ENCODE measurements at places on chromosomes 6 and 20.

GRCh38 chr6:89048985-89049384 lies 31.6 kb upstream of the PNRC1 start:
- peak; percentile 34 for DNase-seq

DNA sequence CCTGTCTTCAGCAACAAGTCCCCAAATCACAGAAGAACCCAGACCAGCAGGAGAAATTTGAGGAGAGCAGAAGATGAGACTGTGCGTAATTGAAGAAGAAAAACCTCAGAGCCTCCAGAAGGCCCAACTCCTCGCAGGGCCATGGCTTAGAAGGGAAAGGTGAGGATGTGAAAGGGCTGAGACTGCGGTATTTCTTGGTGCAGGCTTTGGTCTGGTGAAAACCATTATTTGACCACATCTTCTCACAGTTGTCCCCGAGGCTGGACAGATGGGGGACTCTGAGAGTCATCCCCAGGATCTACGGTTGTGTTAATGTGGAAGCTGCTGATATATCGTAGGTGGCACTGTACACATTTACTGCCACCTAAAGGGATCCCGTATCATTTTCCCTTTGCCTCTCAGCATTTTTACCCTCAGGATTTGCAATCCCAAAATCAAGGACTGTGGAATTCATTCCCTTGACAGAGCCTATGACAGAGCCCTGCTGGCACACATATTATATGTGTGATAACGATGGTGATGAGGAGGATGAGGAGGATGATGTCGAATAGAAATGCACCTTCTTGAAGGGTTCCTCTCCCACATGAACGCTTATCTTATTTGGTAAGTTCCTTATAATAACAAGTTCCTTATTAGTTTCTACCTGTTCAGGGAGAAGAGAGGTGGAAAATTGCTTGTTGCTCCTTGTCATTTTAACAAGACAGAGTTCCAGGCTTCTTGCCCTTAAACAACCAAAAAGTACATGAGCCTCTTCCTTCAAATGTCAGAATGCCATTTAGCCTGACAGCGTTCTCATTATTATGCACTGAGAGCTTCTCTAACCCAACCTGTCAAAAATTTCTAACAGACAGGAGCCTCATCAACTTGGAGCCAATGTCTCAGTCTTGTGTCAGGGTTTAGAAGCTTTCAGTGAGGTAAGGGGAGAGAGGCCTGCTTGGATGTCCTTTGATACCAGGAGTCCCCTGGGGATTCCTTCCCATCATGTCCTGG lies 135.8 kb downstream of the PXDC1 start:
- DNase-seq, result no peak

DNA sequence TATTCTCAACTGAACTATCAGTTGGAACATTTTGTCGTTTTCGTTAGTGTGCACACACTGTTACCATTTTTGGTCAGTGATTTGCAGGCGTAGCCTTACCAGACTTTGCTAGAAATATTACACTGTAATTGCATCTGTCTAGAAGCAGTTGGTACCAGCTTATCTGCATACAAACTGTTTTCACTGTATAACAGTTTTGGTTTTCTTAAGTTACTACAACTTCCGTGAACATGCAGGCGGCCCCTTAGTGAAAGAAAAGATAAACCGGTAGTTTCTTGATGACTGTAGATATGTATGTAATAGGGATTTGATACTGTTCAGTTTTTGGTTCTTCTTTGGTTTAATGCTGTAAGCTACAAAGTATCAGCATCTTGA lies 1.3 kb downstream of the DSTN start:
- DNase-seq, result peak; percentile 40

DNA sequence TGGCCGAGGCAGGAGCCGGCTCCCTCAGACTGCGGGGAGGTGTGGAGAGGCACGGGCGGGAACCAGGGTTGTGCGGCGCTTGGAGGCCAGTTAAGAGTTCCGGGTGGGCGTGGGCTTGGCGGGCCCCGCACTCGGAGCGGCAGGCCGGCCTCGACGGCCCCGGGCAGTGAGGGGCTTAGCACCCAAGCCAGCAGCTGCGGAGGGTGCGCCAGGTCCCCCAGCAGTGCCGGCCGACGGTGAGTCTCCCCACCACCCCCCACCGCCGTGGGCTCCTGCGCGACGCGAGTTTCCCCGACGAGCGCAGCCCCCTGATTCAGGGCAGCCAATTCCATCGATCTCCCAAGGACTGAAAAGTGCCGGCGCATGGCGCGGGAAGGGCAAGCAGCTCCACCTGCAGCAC lies 605.4 kb upstream of the SLC35B3 start:
- DNase-seq, result no peak

- DNase-seq, result peak; percentile 36
Measured at GRCh38 chr20:45111799-45112471, 3.0 kb downstream of the WFDC5 start.

- no peak for DNase-seq
Measured at GRCh38 chr20:48065833-48066232, 280.6 kb upstream of the SULF2 start.

DNA sequence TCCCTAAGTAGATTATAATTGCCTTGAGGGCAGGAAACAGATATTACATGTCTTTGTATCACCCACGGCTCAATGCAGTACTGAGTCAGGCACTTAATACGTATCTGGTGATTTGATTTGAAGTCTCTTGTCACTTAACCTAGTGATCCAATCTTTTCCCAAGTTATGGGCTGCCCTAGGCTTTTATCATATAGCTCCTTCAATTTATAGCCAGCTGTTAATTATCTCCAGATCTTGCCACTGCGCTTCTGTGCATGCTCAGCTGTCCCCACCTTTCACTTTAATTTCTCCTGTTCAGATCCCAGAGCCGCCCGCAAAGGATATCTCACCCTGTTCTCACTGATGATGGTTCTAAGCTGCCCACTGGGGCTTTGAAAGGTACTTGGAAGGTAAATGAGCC lies 41.9 kb downstream of the SNHG17 start:
- no peak for DNase-seq

GRCh38 chr6:158758451-158758860 lies 60.7 kb downstream of the EZR start:
- DNase-seq, result peak; percentile 63

DNA sequence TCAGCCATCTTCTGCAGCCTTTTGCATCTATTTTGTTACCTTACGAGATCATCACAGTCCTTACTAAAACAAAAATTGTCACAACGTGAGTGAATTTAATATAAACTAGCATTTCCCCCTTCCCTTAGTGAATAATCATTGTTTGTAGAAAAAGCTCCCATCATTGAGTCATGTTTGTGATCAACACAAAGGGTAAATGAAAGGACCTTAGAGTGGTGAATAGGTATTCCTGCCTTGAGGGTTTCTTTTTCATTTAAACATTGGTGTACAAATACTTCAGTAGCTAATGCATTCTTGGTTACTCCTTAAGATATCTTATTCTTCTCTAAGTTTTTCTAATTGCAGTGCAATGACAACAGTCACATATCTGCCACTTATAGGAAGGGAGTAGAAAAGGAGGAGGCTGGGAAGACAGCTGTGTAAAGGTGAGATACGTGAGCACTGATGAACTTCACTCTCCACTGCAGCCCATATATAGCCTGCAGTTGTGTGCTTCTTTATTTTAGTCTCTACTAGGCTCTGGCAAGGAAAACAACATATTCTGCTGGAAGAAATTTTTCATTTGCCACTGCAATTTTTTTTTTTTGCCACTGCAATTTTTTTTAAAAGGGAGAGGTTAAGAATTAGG lies 27.8 kb downstream of the ADGRG6 start:
- no peak for DNase-seq

DNA sequence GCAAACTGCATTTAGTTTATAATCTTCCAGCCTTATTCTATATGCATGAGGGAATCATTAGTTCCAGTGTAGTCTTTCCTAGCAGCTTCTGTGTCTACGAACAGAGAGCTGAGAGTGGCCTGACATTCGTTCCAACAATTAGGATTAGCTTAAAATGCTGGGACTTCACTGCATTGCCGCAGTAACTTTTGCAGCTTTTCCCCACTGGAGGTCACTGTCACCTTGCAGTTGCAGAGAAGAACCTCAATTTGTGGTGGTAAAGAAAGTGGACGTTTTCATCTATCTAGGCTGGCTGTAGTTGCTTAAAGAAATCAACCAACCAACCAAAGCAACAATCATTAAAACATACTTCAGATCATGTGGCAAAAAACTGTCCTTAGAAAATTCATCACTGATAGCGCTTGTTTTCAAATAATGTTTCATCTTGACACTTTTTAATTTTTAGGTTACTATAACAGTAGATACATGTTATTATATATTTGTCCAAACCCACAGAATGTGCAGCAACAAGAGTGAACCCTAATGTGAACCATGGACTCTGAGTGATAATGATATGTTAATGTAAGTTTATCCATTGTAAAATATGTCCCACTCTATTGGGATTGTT lies 12.2 kb downstream of the MYLK4 start:
- peak; percentile 81 for DNase-seq

- peak; percentile 41 for DNase-seq
Measured at GRCh38 chr6:34696189-34696738, 303 bp downstream of the ILRUN start.

- peak; percentile 63 for DNase-seq
Measured at GRCh38 chr6:134519465-134519864, 201.6 kb upstream of the SGK1 start.

DNA sequence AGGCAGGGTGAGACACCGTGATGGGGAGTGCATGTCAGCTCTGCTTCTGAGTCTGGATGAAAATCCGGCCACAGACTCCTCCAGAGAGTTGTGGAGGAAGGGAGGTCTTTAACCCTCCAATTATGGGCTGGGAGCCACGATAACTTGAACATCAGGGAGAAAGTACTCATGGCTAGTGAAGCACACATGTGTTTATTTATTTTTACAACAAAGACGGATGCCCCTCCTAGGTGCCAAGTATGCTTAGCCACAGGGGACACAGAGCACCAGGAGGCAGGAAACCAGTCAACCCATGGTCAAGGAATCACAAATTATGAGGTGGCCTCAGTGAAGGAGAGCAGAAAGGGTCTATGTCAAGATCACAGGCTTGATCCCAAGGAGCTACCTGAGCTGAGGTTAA lies 54.1 kb downstream of the ZNF217 start:
- peak; percentile 13 for DNase-seq

GRCh38 chr20:8542110-8542486 lies 410.0 kb downstream of the PLCB1 start:
- DNase-seq, result no peak

GRCh38 chr6:159527351-159527750 lies 165.7 kb downstream of the SOD2 start:
- no peak for DNase-seq

DNA sequence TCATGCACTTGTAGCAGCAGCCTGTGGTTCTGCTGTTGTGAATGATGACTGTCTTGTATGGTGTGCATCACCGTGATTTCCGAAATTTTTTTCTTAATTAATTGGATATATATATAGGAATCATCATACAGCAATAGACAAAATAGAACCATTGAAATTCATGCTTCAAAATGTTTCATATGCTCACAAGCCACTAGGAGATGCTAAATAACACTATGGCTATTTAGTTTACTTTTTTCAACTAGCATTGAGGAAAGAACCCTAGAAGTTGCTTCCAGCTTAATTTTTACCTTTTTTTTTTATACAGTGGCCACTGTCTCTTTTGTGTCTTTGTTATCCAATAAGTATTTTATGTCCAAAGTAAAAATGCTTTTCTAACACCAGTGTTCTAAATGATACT lies 485.4 kb downstream of the CDKAL1 start:
- peak; percentile 48 for DNase-seq

DNA sequence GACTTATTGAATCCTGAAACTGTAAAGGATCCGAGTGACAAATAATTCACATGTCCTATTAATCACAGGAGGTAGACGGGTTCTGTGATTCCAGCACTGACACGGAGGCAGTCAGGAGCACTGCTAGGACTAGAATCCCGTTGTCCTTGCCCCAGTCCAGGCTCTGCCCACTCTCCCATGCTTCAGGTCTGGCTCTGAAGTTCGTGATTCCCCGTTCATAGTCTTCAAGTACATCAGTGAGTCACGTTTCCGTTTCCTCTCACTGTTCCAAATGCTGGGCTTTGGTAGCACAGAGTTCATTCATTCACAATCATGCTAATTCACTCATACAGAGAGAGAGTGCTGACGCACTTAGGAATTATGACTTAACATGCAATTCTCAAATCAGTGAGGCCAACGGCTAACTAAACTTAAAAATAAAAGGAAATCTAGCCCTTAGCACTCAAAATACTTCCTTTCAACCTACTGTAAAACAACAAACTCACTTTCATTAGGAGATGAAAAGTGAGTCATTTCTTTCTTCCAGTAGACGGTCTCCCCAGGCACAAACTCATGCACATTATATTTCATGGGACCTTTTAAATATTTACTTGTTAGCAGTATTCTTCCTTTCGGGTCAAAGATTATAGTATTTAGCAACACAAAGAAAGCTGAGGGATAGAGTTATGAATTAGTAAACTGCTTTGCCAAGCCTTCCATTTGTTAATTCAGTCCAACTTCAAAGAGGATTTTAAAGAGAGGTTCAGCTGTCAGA lies 94.0 kb upstream of the NHSL1 start:
- DNase-seq, result peak; percentile 97

DNA sequence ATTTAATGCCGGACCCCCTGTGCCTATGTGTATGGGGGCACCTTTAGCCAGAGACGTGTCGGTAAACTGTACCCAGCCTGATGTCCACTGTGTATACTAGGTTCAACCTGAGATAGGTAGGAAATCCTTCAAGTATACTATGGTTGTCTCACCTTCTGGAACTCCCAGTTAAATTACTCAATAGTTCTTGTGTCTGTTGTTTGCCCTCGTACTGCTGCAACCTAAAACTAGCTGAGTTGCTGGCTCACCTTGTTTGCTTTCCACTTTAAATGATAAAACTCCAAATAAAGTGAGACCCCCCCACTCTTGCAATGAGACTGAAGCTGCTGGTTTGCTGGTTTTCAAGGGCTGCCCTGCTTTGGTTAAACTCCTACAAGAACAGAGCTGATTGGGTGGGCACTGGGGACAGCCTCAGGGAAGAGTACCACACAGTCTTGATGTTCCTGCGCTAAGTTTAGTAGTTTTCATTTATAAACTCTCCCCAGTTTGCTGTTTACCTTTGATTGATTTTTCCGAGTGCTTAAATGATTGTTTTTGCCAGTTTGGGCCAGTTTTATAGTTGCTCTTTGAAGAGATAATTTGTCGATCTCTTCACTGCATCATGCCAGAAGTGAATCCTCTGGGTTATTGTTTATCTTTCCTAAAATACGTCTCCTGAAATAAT lies 1281.8 kb upstream of the MAP3K7 start:
- DNase-seq, result no peak

GRCh38 chr6:2055143-2055542 lies 190.3 kb downstream of the GMDS start:
- DNase-seq, result no peak

DNA sequence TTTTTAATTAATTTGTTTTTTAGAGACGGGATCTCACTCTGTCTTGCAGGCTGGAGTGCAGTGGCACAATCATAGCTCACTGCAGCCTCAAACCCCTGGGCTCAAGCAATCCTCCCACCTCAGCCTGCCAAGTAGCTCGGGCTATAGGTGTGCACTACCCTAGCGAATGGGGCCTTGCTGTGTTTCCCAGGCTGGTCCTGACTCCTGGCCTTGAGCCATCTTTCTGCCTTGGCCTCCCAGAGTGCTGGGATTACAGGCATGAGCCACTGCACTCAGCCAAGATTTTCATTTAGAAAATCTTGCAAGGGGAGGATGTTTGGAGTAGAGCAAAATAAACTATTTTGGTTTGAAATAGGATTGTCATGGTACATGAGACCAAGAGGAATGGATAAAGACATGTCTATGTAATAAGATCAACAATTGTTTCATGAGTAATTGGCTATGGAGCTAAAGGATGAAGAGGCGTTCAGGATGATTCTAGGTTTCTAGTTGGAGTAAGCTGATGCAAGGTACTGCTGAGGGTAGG lies 237.8 kb downstream of the UST start:
- DNase-seq, result peak; percentile 25

Data from choroid plexus epithelial cell (primary cell).